ENCODE measurements at places on chromosomes 6 and 20.

DNA sequence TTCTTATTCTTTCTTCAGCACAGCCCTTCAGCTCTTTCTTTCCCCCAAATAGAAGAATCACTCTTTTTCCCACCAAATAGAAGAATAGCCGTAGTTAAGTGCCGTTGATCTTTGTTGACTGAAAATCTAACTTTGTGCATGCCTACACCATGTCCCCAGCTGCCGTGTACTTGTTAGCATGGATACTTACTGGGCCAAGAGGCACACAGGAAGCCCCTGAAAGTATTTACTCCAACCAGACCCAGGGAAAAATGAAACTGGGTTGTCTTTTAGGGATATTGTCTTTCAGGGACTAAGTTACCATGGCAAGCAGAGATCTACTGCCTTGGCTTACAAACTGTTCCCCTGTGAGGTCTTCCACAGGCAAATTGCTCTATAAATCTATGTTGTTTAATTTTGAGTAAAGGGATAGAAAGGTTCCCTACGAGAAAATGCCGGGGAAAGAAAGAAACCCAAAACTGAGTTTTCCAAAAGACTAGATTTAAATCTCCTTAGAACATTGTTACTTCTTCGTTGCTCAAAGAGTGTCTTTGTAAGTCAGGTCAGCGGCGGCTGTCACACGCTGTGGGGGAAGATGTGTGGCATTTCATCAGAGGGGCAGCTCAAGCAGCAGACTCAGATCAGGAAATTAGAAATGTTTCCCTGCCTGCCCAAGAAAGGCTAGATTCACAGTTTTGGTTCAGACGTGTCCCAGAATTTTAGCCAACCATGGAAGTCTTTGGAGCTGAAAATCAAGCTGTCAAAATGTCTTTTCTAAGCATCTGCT, 188.2 kb upstream of the PRND start:
- DNase-seq: no peak

DNA sequence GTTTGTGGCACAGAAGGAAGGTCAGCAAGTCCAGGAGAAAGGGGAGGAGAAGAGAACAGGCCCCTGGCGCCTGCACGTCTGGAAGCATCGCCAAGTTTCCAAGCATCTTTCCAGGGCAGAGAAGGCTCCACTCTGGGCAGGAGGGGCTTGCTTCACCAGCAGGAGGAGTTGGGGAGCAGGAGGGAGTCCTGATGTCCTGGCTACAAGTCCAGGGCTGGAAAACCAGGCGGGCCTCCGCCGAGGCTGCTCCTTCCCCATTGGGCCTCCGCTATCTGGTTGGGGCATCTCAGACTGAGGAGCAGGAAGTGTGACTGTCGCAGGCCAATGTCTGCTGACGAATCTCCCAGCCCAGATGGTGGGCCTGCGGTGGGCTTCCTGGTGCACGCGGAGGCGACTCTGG, 421.9 kb downstream of the PREX1 start:
- DNase-seq: no peak

DNA sequence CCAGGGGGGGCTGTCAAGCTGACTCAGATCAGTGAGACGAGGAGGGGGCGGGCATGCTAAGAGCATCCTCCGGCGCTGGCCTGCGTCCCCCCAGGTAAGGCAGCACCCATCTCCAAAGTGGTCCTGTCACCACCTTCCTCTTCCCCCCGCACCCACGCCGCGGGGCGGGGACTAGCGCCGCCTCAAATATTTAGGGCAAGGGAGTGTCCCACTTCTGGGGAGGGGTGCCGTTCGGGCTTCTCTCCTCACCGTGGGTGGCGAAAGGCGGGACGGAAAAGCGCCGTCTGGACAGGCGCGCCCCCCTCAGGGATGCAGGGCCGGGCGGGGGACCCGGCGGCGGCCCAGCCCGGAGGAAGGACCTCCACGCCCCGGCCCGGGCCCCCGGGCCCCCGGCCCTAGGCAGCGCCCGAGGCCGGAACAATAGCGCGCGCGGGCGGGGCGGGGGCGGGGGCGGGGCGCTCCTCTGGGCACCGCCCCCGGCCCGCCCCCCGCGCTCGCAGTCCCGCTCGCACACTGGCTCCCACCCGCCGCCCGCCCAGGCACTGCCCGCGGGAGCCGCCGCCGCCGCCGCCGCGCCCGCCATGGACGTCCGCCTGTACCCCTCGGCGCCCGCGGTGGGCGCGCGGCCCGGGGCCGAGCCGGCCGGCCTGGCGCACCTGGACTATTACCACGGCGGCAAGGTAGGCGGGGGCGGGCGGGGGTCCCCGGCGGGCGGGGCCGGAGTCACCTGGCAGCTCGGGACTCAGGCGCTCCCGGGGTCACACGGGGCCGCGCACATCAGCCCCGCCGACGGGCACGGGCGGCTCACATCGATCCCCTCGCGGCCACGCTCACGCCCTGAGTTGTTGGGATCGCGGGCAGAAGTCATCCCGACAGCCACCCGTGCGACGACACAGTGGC, at the start of gene TOX2:
TOX2 (plus strand) TSS at position 542 of the 900 bp plus-strand sequence; CDS start at position 582, 40 bp downstream.
- peak; percentile 40 for DNase-seq

- peak; percentile 5 for DNase-seq
Measured at GRCh38 chr6:125829433-125829832, 38.7 kb downstream of the NCOA7 start.

DNA sequence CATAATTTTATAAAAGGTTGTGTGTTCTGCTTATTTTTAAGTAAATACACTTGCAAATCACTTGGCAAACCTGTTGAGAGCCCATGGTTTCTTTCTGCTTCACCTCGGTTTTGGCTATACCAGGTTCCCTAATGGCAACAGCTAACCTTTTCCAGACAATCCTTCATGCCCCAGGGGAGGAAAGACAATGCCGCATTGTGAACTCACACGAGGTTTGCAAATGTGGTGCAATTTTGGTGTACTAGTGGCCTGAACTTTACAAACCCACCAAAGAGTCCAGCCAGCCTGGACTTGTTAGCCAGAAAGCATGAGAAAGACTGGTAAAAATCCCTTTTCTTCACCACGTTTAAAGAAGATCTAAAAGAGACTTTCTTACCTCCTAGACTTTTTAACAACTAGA, 84.8 kb upstream of the SOX4 start:
- DNase-seq: no peak

GRCh38 chr6:117265410-117266256, at the start of gene VGLL2:
VGLL2 (plus strand) TSS chr6:117265558; CDS start chr6:117265764, 206 bp downstream.
- DNase-seq: no peak

- no peak for DNase-seq
Measured at GRCh38 chr6:86723729-86724128, 213.6 kb upstream of the HTR1E start.

GRCh38 chr6:165717732-165718465, 54.9 kb upstream of the PDE10A start:
- DNase-seq: no peak

GRCh38 chr6:28940858-28941683, 17.3 kb upstream of the TRIM27 start:
- peak; percentile 61 for DNase-seq

GRCh38 chr6:42316981-42317380, 99.3 kb upstream of the MRPS10 start:
- DNase-seq: no peak

- no peak for DNase-seq
Measured at GRCh38 chr6:24985323-24985722, 49.6 kb upstream of the RIPOR2 start.

DNA sequence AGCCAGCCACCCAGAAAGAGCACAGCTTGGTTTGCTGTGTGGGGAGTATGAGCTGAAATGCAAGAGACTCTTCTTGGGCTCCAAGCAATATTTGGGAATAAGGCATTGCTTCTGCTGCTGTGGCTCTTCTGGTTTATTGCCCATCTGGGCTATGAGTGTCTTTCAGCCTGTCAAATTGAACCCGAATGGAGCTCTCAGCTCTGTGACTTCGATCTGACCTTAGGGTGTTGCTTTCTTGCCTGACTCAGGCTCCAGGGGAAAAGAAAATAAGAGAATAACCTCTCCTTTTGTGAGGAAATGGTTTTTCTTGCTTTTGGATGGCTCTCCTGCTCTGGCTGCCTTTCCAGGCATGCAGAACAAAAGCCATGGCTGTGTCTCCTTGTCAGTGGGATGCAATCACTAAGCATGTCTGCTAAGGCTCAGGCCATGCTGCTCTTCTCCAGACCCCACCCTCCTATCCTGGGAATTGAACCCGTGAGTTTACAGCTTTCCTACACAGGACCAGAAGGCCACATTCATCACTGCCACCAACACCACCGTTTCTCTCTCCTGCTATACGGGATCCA, 169.4 kb upstream of the JAG1 start:
- DNase-seq: no peak

GRCh38 chr6:36938536-36938935, 16.0 kb upstream of the PI16 start:
- no peak for DNase-seq

DNA sequence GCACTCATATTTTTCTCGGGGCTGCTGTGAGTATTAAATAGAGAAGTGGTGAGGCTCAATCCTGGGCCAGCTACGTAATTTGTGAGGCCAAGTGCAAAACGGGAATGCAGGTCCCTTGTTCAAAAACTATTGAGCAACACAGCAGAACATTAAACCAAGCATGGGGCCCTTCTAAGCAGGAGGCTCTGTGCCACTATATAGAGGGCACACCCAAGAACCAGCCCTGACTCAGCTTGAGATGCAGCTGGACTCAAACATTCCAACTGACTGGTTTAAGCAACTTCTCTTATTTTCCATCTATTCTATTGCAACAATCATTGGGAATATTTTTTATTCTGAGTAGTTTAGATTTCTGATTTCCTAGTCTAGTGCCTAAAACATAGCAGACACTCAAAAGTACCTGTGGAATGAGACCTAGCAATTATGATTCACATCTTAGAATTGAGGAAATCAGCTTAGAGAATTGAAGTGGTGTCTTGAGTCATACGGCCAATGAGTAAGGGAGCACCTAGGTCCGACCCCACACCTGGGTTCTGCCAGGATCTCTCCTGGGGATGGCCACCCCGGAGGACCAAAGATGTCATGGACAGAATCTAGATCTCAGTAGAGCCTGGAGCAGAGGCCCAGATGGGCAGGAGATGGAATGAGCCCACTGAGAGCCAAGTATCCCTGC, 1.3 kb downstream of the SIRPB2 start:
- no peak for DNase-seq

- DNase-seq: no peak
Measured at GRCh38 chr20:9927224-9927623, 88.3 kb upstream of the PAK5 start.

All from stimulated activated naive CD4-positive, alpha-beta T cell treated with Interleukin-2 at 50 U/mL for 16 hours (primary cell).